ENCODE measurements at places on chromosomes 16 and 17.
A peak's percentile ranks its signal among the peaks of the same experiment; 100 is the strongest.

- DNase-seq = no peak
These were observed 7.3 kb downstream of the NT5C start for GRCh38 chr17:75124041-75124818.

- no peak for DNase-seq
These were observed 374.6 kb upstream of the ASIC2 start for GRCh38 chr17:33667671-33668070.

- DNase-seq = no peak
These were observed 13.5 kb upstream of the DHRS13 start for GRCh38 chr17:28916302-28916934.

GRCh38 chr17:16971458-16972338 lies at the start of gene TNFRSF13B:
Gene TNFRSF13B, minus strand, starts transcription at chr17:16972118. Its CDS starts 43 bp downstream, at chr17:16972075.
- DNase-seq = no peak

DNA sequence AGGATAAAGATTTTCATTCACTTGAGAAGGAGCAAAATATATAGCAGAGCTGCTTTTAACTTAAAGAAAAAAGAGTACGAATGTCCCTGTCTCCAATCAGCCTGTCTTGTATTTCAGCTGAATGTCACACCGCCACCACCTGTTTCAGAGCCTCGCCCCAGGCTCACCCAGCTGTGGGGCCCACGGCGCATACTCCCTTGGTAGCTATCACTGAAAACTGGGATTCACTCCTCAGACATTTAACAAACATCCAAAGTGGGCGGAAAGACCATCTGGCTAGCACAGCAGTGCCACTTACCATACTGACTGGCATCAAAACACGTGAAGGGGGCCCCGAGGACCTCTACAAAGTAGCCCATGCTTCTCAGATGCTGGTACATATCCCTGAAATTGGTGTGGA lies 25.4 kb upstream of the SLC38A8 start:
- no peak for DNase-seq

DNA sequence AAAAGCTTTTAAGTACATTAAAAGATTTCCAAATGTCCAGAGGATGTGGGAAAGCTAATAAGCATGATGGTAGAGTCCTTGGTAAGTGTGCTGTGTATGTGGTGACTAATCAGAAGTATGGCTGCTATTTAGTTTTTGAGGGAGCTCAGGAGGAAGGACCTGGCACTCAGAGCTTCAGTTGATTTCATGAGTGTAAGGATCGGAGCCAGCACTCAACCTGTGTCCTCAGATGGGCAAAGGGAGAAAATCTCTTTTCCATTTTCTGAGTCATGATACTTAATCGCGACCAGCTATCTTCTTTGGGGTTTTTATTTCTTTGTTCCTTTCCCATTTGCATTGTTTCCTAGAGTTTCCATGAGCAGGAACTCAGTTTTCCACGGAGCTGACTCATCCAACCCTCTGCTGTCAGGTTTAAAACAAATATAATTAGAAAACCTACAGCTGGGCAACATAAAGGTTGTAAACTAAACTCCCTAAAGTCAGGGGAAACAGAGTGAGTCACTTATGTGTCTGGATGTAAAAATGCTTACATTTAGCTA lies 125.4 kb downstream of the MAP2K6 start:
- DNase-seq = peak; percentile 4

GRCh38 chr17:59840329-59841090 lies 52.2 kb downstream of the TUBD1 start:
- DNase-seq = peak; percentile 22

DNA sequence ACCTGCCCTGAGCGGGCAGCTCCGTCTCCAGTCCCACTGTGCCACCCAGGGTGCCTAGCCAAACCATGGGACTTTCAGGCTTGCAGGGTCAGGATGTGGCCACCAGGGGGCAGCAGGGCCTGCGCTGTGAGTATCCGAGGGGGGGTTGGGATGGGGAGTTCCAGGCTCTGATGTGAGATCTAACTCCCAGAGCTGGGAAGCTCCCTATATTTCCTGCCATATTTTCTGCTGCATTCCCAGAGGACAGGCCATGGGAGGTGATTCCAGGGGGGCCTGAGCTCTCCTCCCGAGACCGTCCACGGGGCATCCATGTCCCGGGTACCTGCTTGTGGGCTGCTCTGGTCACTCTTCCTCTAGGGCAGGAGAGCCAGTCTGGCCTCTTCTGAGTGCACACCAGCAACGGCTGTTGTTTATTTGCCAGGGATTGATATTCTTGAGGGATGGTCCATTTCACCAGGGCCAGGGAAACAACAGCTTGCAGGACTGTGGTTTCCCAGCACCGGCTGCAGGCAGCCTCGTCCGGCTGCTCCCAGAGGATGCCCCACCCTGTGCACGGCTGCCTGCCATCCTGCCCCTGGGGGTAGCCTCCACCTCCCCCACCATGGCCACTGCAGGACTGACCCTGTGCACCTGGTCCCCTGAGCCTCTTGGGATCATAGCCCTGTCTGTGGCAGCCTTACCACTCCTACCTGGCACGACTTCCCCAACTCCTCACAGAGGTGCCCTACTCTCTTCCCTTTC lies 1.2 kb downstream of the GPR142 start:
- DNase-seq = peak; percentile 19

DNA sequence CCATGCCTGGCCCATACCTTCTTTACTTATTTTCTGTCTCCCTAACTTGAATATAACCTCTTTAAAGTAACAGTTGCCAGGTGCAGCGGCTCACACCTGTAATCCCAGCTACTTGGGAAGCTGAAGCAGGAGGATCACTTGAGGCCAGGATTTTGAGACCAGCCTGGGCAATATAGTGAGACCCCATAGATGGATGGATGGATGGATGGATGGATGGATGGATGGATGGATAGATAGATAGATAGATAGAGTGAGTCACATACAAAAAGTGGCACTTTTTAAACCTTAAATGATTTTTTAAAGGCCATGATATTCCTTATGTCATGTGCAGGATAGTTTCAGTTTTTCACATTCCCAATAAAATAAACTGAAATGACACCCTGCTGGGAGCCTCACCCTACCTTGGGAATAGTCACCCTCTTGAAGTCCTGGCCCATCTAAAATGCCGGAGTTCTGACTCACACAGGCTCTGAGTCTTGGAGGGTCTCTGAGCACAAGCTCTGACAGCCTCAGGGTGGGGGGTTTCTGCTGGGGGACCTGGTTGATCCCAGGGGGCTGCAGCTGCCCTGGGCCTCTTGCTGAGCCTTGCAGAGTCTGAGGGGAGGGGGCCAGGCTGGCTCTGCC lies 26.2 kb downstream of the CPNE2 start:
- DNase-seq = no peak

DNA sequence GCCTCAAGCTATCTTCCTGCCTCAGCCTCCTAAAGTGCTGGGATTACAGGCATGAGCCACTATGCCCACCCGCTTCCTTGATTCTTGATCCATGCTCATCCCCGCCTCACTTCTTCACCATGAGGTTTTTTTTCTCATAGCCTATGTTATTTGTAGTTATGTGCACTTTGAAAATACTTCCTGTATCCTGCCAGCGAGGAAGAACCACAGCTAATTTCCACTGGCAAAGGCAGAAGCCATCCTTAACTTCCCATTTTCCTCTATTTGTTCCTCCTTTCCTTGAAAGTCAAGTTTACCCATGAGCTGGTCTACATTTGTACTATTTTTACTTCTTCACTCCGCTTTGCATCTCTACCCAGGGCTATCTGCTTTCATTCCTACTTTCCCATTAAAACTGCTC lies 189.7 kb upstream of the ZFHX3 start:
- DNase-seq = no peak

- DNase-seq = no peak
These were observed 7.3 kb downstream of the DRC7 start for GRCh38 chr16:57701759-57702371.

GRCh38 chr17:41057547-41057946 lies 2.4 kb downstream of the KRTAP2-3 start:
- no peak for DNase-seq

- no peak for DNase-seq
These were observed 58.2 kb upstream of the RPH3AL start for GRCh38 chr17:410543-411401.

DNA sequence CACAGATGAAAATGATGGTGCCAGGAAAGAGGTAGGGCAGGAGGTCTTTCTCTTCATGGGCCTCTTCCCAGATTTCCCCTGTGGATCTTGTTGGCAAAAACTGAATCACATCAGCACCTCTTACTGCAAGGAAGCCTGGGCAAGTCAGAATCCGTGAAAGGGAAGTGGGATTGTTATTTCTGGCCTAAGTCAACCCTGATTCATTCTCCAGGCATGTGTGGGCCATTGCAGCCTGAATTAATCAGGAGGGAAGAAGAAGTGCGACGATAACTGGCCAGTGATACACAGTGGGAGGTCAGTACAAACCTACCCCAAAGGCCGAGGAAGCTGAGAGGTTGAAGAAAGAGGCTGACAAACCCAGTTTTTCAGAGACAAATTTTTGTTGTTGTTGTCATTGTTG lies 17.9 kb upstream of the NSMCE1 start:
- peak; percentile 74 for DNase-seq

- no peak for DNase-seq
These were observed 81.9 kb downstream of the UTP18 start for GRCh38 chr17:51342257-51342656.

- no peak for DNase-seq
These were observed 148.7 kb upstream of the SDK2 start for GRCh38 chr17:73792994-73793393.

DNA sequence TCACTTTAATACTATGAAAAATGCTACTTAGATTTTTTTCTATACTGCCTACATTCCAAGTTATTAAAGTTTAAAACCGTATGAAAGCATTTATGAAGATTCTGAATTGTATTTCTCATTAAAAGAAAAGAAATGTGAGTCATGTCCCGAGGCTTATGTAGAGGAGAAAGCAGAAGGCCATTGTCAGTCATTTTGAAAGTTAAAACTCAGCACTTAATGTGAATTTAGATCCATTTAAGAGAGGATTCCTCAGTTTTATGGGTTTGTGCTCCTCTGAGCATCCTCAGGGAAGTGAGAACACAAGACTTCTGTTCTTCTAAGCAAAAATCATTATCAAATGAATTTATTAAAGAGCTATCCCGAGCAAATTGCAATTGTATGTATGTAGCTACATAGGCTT lies 11.8 kb downstream of the C17orf75 start:
- no peak for DNase-seq

GRCh38 chr17:3660311-3660891 lies 8.0 kb downstream of the TAX1BP3 start:
- no peak for DNase-seq
